Dermis lymphatic vessel endothelial cell (primary cell): ENCODE measurements at places on chromosomes 4 and X. TPM values are rescaled to one million over a fixed set of nuclear protein-coding genes. Genes with fewer than 3 reads are reported as not detected.

Gene PNMA6A
- 0.43 and 0.98 TPM in 2 replicates for total RNA-seq

Gene CLDN34
- 0.09 TPM in 1 of 2 replicates, not detected in the other for total RNA-seq

Gene UGT8
- total RNA-seq = not detected in 2 replicates

Gene SHOX
- under 0.01 TPM in 1 of 2 replicates, not detected in the other for total RNA-seq
